Dorsolateral prefrontal cortex (tissue), 122 donors: ENCODE measurements at places on chromosomes 11 and 22.

GRCh38 chr11:109859045-109859724 is 234.0 kb upstream of the ZC3H12C start:
- DNase-seq, result no peak

DNA sequence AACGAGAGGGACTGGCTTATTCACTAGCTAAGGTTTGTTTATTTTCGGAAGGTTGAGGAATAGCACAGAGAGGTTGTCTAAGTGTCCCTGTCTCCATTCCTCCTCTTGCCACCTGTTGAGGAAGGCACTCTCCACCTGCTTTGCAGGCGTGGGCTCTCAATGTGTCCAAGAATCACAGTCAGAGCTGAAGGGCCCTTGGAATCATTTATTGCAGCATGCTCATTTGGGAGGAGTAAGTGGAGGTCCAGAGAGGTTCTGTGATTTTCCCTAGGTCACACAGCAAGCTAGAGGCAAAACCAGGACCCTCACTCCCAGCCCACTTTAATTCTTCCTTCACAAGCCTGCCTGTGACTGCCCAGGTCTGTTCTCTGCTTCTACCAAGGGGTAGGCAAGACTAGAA is 21.3 kb downstream of the ZBTB16 start:
- peak; percentile 8 for DNase-seq

DNA sequence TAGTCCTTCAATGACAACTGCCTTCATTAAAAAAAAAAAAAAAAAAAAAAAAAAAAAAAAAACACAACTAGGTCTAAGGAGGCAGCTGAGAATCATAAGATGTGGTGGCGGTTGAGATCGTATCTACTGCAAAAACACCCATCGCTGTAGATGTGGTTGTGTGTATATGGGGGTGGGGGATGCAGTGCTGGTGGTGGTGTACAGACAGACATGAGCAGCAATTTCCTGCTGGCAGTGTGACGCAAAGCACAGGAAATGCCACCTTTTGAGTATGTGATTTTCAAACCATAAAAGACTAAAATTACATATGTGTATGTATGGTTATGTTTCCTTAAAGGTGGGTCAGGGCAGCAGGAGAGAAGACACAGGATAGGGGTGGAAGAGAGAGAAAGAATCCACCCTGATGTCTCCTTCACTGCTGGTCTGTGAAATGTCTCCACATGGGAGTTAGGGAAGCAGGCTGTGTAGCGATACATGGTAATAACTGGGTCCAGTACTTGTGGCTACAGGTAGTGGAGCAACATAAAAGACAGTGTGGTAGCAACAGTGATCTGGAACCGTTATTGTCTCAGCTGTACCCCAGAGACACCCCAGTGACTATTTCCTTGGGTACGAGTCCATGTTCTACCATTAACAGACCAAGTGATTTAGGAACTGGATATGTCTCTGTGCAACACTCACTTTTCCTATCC is 57.9 kb downstream of the SYTL2 start:
- DNase-seq, result no peak

DNA sequence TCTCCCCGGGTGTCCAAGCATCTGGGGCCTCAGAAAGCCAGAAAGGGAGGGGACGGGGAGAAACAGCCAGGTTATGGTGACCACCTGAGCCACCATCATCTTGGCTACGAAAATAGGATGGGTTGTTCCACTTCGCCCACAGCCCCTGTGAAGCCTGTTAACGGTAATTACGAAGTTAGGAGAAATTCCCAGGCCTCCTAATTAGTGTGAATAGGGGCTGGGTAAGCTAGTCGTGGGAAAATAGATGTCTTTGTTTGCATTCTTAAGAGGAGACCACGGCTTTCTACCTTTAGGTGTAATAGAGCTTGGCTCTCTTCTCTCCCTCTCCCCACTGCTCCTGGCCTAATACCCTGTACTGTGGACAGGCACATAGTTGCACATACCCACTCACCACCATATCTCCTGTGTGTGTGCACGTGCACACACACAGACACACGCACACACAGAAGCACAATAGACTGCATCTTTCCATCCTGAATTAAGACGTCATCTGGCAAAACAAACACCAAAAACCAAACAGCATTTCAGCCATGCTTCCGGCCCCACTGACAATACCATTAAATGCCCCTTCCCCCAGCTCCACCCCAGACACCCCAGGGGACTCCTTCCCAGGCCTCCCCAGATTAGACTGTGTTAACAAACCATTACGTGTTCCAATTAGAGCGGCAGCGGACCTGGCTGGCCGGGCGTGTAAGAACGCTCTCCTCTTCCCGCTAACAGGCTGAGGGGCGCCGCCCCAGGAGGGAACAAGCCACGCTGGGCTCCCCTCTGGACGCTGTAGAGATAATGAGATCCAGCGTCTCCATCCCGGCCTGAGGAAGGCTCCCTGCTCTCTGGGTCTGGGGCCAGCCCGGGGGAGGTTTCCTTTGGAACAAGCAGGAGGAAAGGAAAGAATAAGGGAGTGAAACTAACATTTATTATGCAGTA is 72.8 kb downstream of the TP53I11 start:
- no peak for DNase-seq

GRCh38 chr11:14858404-14858803 is 33.6 kb downstream of the CYP2R1 start:
- no peak for DNase-seq

DNA sequence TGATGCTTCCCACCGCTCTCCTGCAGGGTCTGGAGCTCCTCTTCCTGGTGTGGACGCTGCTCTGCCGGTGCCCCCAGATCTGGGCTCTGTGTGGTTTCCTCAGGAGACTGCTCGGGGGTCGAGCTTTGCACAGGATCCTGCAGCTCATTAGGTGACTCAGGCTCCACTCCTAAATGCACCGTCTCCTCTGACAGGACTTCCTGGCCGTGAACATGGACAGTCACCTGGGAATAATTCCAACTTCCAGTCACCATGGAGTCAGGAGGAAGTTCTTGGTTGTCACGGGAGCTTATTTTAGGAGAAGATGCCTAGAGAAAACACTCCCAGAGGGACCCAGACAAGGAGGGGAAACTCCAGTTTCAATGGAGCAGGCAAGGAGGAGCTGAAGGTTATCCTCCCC is 11.9 kb downstream of the ZNF202 start:
- DNase-seq, result no peak

- no peak for DNase-seq
Observed at GRCh38 chr11:121688055-121688491, 235.3 kb upstream of the SORL1-AS1 start.

DNA sequence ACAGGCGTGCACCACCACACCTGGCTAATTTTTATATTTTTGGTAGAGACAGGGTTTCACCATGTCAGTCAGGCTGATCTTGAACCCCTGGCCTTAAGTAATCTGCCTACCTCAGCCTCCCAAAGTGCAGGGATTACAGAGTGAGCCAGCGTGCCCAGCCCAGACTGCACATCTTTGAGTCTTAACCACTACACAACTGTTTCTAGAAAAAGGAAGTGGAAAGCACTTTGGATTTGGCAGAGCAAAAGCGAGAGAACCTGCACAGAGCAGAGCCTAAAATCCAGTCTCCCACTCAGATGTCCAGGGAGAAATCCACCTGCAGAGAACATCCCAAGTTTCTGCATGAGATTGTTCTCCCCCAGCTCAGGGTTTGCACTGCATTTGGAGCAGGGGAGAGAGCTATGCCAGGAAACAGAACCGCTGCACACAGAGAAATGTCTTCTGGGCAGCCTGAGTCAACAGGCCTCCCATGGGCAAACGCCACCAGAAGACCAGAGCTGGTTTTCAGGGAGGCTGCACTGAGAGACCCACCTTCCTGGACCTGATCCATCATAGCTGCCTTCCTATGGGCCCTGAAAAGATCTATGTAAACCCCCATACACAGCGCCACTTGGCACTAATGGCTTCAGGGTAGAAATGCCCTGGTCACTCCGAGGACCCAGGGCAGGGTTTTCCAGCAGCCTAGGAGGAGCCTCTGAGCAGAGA is 54.0 kb downstream of the RPUSD4 start:
- DNase-seq, result no peak

DNA sequence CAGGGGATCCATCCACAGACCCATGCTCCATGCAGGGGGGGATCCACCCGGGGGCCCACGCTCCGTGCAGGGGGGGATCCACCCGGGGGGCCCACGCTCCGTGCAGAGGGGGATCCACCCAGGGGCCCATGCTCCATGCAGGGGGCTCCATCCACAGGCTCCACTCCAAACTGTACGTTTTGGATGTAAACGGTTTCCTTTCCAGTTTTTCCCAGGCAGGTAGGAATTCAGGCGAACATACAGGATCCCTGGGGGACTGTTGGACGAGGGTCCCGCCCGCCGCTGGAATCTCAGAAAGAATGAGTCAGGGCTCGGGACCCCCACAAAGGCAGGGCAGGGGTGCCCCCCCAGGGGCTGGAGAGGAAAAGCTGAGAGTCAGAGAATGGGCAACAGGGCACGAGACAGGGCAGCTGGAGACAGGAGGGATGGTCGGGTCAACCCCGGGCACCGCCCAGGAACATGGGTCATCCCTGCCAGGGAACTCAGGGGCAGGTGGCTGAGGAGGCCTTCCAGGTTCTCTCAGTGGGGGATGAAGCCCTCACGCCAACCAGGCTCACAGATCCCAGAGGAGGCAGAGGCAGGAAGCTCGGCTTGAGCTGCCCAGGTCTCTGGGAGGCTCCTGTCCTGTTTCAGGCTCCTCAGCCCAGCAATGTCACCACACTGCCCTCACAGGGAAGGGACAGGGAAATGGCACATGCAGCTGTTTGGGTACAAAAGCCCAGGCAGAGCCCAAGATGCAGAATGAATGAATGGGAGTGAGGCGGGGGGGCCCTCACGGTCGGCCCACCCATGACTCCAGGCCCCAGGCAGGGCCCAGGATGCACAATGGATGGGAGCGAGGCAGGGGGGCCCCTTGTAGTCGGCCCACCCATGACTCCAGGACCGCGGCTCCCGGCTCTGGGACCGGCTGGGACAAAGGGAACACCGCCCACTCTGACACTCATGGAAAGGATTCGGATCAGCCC is 200.2 kb downstream of the BRD1 start:
- DNase-seq, result peak; percentile 34

GRCh38 chr11:119756169-119756865 is 27.3 kb upstream of the NECTIN1 start:
- DNase-seq, result no peak

GRCh38 chr11:73265278-73265810 is 6.8 kb upstream of the P2RY6 start:
- no peak for DNase-seq

DNA sequence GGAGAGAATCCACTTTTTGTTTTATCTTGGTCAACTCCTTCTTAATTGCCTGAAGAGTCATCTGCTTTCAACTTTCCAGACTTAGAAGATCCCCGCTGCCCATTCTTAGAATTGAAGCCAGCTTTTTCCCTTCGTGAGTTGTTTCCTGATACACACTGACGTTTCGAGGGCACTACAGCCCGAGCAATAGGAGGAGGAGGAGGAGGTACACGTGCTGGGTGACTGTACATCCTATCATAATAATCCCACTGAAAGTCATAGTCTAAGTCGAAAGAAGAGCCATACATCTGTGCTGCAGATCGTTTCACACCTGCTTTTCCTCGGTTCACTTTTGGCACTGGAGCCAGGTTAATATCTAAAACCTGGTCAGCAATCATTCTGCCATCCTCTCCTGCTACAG is 606.1 kb downstream of the DLG2 start:
- DNase-seq, result no peak

DNA sequence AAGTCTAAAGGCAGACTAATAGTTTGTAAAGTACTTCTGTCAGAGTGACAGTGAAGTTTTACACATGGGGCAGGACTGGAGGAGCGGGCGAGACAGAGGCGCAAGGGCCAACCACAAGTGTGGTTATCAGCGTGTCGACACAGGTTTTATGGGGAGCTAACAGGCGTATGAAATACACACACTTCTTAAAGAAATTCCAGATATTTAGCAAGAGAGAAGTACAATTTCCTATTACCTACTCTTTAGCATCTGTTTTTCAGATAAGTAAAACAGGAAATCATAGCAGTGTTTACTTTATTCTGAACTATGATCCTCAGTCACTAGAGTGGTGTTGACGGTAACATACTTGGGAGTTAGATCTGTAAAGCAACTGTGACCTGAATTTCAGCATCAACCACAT is 22.5 kb downstream of the VSIG10L2 start:
- DNase-seq, result no peak

DNA sequence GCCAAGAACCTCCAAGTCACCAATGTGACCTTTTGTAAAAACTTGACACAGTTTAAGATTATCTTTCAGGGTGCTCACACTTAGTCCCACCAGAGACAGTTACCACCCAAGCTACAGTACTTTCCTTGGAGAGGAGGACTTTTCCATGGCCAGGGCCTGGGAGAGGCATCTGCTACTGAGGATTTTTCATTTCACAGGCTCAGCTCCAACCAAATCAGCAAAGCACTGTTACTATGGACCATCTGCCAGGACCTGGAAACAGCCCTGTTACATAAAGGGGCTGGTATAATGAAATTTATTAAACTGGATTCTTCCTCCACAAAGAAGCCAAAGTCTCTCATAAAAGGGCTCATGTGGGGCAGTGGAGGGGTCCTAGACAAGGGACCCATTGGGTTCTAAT is 38.6 kb downstream of the SERGEF start:
- DNase-seq, result no peak
